Fibroblast of the aortic adventitia (primary cell): ENCODE measurements at places on chromosomes 3 and 15. TPM values are rescaled to one million over a fixed set of nuclear protein-coding genes. Genes with fewer than 3 reads are reported as not detected.
A peak's percentile ranks its signal among the peaks of the same experiment; 100 is the strongest.

The ARF4 gene
- 86.7 and 417 TPM in 2 replicates for total RNA-seq

The NTRK3 gene
- 7.0 and 19.6 TPM in 2 replicates for total RNA-seq

The ZMYND10 gene
- 0.81 and 0.82 TPM in 2 replicates for total RNA-seq

The CCPG1 gene
- 160 and 249 TPM in 2 replicates for total RNA-seq

The STXBP5L gene
- total RNA-seq: 0.16 TPM in 1 of 2 replicates, not detected in the other

The COL6A5 gene
- total RNA-seq: under 0.01 TPM in 1 of 2 replicates, not detected in the other

The PAQR5 gene
- total RNA-seq: 13.2 TPM in 1 of 2 replicates, not detected in the other

The HDC gene
- total RNA-seq: not detected in 2 replicates

The PAQR9 gene
- 0.09 TPM in 1 of 2 replicates, not detected in the other for total RNA-seq

The RPL39L gene
- 2.8 and 33.8 TPM in 2 replicates for total RNA-seq

GRCh38 chr3:126212620-126213378, 32.4 kb upstream of the ALDH1L1 start:
- peak; percentile 31 for DNase-seq

DNA sequence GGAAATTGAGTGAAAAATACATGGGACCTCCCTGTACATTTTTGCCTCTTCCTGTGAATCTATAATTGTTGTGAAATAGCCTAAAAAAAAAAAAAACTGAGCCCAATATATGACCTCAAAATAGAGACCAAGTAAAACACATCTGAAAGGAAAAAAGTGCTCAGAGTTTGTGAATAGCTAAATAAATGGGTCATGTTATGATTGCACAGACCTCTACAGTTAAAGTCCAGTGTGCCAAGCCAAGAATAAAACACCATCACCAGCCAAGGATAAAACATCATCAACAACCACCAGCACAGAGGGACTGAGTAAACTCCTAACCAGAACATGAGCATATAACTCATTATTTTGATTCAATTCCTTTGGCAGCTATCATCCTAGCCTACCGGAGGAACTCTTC, 115.6 kb upstream of the AGTR1 start:
- peak; percentile 14 for DNase-seq

GRCh38 chr15:64989416-64990167, at the start of gene SPG21:
SPG21 (minus strand) TSS chr15:64989914; CDS start chr15:64983569, 6,345 bp downstream.
- peak; percentile 90 for DNase-seq

GRCh38 chr15:65796610-65797078, 4.6 kb upstream of the DENND4A start:
- DNase-seq: peak; percentile 75

- no peak for DNase-seq
These were observed 37.0 kb downstream of the COMMD2 start for GRCh38 chr3:149715247-149715646.

GRCh38 chr3:36372534-36372935, 7.8 kb upstream of the STAC start:
- peak; percentile 67 for DNase-seq

DNA sequence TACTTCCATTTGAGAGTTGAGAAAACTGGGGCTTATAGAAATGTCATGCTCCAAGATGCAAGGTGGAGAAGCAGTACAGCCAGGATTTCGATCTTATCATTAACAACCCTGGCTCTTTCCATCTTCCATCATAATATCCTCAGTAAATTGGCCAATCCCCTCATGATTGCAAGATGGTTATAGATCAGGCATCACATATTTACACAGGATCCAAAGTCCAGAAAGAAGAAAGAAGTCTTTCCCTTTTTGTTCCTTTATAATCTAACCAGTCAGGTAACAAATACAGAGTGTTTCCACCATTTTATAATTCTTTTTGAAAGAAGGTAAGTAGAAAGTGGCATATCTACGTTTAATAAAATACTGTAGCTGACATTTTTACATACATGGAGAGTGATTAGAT, 29.7 kb downstream of the CNTN3 start:
- no peak for DNase-seq

GRCh38 chr3:147414390-147415138, 5.4 kb downstream of the ZIC1 start:
- no peak for DNase-seq

GRCh38 chr3:127019449-127019848, 36.5 kb downstream of the PLXNA1 start:
- no peak for DNase-seq

GRCh38 chr3:36366308-36366707, 14.0 kb upstream of the STAC start:
- DNase-seq: no peak

DNA sequence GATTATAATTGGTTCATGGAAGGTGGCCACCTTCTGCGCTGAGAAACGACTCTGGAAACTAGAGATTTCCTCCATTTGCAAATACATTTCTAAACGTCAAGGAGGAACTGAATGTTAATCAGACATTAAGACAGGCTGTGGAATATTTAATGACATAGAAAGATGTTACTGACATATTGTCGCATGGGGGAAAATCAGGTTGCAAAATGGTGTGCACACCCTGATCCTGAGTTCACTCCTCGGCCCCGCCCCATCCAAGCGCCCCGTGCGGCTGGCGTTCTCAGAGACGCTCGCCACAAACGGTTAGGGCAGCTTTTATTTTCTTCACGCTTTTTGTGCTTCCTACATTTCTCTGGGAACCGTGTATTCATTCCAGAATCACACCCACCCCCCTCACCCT, 10.7 kb downstream of the H1-8 start:
- no peak for DNase-seq

DNA sequence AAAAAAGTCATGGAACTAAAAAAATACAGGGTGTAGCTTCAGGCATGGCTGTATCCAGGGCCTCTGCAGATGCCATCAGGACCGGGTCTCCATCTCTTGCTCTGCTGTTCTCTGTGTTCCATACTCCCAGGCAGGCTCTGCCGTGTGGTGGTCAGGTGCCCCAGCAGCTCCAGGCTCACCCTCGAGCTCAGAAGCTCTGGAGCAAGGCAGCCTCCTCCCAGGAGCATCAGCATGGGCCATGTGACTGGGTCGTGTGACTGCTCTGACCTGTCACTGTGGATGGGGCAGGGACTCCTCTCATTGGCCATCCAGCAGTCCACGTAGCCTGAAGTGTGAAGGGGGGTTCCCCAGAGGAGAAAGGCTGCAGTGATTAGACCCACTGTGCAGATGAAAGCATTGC, 8.5 kb downstream of the FBLN2 start:
- no peak for DNase-seq
